ENCODE measurements at places on chromosomes 3 and 15.

GRCh38 chr3:197746801-197747237 lies 2.9 kb upstream of the FYTTD1 start:
- no peaks in the 10 kb centered on the region for H3K27me3 ChIP-seq
- peaks cover 12% of the 10 kb centered on the region for H3K4me1 ChIP-seq
- DNase-seq = no peak
- no peak overlapping the region for H3K4me3 ChIP-seq
- no peak overlapping the region for H3K27ac ChIP-seq
- H3K36me3 ChIP-seq = no peaks in the 10 kb centered on the region

GRCh38 chr3:177108648-177109047 lies 88.6 kb downstream of the TBL1XR1 start:
- H3K4me3 ChIP-seq = no peak overlapping the region
- no peak for DNase-seq
- no peak overlapping the region for H3K27ac ChIP-seq

DNA sequence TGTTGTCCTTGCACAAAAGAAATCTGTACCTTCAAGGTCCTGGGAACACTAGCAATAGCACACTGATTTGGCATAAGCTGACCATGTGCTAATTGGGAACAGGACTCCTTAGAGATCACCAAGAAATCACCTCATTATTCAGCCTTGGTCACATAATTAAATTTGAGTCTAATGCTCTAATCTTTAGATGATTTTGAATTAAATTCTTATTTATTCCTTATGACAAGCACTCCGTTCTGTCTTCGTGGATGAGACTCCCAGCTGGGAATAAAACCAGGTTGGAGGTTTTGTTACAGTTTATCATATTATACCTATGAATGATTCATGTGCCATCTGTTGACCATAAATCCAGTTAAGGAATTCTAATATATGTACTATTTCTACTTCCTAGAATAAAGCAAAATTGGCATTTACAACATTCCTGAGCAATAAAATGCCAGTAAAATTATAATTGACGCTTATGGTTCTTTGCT lies 162.2 kb downstream of the MYRIP start:
- H3K27ac ChIP-seq = no peak overlapping the region
- no peak for DNase-seq
- no peak overlapping the region for H3K4me3 ChIP-seq
- no peaks in the 10 kb centered on the region for H3K36me3 ChIP-seq

- H3K4me1 ChIP-seq = peaks cover 42% of the 10 kb centered on the region
- no peak within 1 kb of the TSS for H3K4me3 ChIP-seq
- no peak within 1 kb of the TSS for H3K27ac ChIP-seq
- peak; percentile 99 for DNase-seq
Observed at GRCh38 chr3:36992806-36993325, at the start of gene EPM2AIP1. Gene EPM2AIP1, minus strand, starts transcription at chr3:36993131. Its CDS starts 54 bp downstream, at chr3:36993077.

- no peaks in the 10 kb centered on the region for H3K36me3 ChIP-seq
- no peak for DNase-seq
- H3K27ac ChIP-seq = no peak overlapping the region
- H3K4me3 ChIP-seq = no peak overlapping the region
- H3K27me3 ChIP-seq = peaks cover 5% of the 10 kb centered on the region
Observed at GRCh38 chr15:50544368-50544767, 2.1 kb downstream of the USP50 start.

- no peak overlapping the region for H3K4me3 ChIP-seq
- H3K27ac ChIP-seq = no peak overlapping the region
- H3K36me3 ChIP-seq = no peaks in the 10 kb centered on the region
- H3K27me3 ChIP-seq = no peaks in the 10 kb centered on the region
Observed at GRCh38 chr3:18786650-18787323, 361.5 kb upstream of the KCNH8 start.

DNA sequence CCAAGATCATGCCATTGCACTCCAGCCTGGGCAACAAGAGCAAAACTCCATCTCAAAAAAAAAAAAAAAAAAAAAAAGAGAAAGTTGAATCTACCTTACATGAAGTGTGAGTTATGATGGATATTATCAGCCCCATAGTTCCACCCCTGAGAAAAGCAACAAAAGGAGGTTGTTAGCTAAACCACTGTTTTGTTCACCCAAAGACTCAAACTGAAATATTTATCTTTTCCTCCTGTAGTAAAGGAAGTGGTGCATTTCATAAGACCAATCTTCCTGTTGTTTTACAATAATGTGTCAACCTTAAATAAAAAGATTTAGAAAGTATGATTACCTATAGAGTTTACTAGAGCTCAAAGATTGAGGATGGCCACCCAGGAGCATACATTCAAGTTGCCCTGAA lies 18.7 kb upstream of the TRMT10C start:
- H3K27me3 ChIP-seq = peaks cover 9% of the 10 kb centered on the region
- peaks cover 38% of the 10 kb centered on the region for H3K4me1 ChIP-seq
- H3K27ac ChIP-seq = peak overlapping the region; percentile 84

- peaks cover 17% of the 10 kb centered on the region for H3K27me3 ChIP-seq
- H3K4me3 ChIP-seq = no peak overlapping the region
- DNase-seq = no peak
- no peaks in the 10 kb centered on the region for H3K36me3 ChIP-seq
- no peak overlapping the region for H3K27ac ChIP-seq
Observed at GRCh38 chr3:151816091-151816604, 2.2 kb downstream of the AADAC start.

DNA sequence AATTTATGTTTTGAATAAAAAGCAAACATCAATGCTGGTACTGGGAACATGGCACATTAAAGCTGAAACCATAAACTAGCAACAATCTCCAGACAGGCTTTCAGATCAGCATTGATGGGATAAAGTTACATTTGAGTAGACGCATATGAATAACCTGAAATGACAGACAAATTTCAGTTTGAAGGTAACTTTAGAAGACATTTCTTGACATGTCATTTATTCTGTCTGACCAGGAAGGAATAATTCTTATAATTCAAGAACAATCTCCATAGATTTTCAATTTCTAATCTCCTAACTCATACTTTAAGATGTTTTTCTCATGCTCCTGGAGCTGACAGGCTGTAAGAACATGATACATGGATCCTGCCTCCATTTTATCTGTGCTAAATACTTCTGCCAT lies 69.8 kb downstream of the PLCH1 start:
- no peaks in the 10 kb centered on the region for H3K36me3 ChIP-seq
- H3K4me1 ChIP-seq = no peaks in the 10 kb centered on the region
- DNase-seq = no peak
- H3K27ac ChIP-seq = no peak overlapping the region

GRCh38 chr3:149003653-149004305 lies 12.4 kb downstream of the GYG1 start:
- H3K27ac ChIP-seq = no peak overlapping the region
- H3K36me3 ChIP-seq = peaks cover 44% of the 10 kb centered on the region
- H3K27me3 ChIP-seq = no peaks in the 10 kb centered on the region
- no peak overlapping the region for H3K4me3 ChIP-seq

- H3K27me3 ChIP-seq = no peaks in the 10 kb centered on the region
- no peak for DNase-seq
- H3K4me3 ChIP-seq = no peak overlapping the region
- H3K4me1 ChIP-seq = peaks cover 31% of the 10 kb centered on the region
- H3K27ac ChIP-seq = peak overlapping the region; percentile 41
Observed at GRCh38 chr15:58438956-58439355, 7.2 kb downstream of the LIPC start.

DNA sequence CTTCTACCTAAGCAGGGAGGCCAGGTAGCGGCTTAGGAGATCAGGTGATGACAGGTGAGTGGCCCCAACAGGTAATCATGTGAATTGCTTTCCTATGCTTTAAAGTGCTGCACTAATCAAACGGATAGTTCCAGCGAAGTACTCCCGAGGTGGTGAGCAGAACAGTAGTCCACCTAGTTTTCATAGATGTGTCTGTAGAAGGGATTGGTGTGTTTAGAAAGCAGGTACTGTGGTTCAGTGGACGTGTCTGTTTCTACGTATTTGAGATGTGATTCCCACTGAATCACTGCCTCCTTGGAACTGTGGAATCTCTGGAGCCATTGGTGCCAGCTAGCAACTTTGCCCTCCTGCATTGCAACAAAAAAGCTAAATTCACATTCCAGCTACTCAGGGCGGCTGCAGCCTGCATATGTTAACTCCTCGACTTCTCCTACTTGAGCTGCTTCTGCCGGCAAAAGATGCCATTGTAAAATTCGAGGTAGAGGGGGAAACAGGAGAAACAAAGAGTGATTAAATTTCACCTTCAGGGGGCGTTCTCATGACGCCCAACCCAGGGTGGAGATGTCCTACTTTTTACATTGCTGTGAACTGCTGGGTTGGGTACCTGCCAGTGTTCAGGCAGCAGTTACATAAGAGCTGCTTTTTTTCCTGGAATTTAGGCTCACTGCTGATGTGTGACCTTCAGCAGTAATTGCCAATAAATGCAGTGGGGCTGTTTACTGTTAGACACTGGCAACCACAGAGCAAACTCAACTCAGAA lies 227.3 kb downstream of the ITPR1 start:
- H3K4me1 ChIP-seq = peaks cover 40% of the 10 kb centered on the region
- DNase-seq = no peak
